ENCODE measurements at places on chromosomes 6 and 20. TPM values are rescaled to one million over a fixed set of nuclear protein-coding genes. Genes with fewer than 3 reads are reported as not detected.

GRCh38 chr6:7119272-7119801 is 11.6 kb downstream of the RREB1 start:
- DNase-seq, result no peak

GRCh38 chr6:37653933-37654565 is 43.6 kb downstream of the MDGA1 start:
- DNase-seq, result no peak

DNA sequence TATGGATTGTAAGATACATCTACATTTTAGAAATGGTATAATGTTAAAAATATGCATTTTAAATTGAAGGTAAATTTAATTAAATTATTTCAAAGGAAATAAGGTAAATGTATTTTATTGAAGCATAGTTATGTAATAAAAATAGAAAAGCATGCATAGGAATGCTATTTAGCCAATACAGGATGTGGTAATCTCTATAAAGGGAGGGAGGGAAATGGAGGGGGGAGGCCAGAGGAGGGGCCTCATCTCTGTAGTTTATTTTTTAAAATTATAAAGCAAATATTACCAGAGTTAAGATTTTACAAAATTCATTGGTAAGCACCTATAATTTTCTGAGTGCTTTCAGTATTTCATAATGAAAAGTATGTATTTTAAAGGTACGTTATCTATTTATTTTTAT is 27.2 kb downstream of the SLC16A10 start:
- no peak for DNase-seq

- DNase-seq, result no peak
Observed at GRCh38 chr6:34036357-34037069, 109.4 kb downstream of the GRM4 start.

Gene SMIM8
- total RNA-seq, result 3.5 TPM

- no peak for DNase-seq
Observed at GRCh38 chr6:105884011-105884410, 202.1 kb upstream of the PRDM1 start.

DNA sequence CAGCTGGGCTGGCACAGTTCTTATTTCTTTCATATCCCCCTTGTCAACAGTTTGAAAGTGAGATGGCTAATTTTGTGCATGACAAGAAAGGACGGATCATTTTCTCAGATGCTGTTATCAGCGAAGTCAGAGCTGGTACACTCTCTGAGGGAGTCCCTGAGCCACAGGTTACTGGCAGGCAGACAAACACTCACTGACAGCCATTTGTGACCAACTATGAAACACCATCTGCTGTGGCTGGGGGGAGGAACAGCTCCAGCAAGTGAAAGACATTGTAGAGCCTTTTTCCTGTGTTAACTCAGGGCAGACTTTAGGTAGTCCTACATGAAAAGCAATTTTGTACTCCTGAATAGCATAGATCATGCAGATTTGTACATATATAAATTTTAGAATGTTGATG is 22.2 kb downstream of the OLIG3 start:
- DNase-seq, result no peak

DNA sequence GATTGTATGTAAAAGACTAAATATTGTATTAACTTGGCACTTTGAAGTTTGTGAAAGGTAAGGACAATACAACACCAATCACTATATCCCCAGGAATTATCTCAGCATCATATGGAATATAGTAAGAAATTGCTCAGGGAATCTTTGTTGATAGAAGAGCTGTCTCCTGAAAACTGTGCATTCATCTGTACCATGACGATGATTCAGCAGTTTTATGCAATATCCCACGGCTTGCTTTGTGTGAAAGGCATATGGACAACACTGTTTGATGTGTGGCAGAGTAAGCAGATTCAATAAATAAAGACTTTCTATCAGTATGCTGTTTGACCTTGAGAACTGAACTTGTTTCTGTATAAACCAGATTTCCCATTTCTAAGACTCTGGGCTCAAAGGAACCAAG is 147.5 kb upstream of the PLN start:
- DNase-seq, result no peak

Gene SLC17A1
- total RNA-seq, result not detected

DNA sequence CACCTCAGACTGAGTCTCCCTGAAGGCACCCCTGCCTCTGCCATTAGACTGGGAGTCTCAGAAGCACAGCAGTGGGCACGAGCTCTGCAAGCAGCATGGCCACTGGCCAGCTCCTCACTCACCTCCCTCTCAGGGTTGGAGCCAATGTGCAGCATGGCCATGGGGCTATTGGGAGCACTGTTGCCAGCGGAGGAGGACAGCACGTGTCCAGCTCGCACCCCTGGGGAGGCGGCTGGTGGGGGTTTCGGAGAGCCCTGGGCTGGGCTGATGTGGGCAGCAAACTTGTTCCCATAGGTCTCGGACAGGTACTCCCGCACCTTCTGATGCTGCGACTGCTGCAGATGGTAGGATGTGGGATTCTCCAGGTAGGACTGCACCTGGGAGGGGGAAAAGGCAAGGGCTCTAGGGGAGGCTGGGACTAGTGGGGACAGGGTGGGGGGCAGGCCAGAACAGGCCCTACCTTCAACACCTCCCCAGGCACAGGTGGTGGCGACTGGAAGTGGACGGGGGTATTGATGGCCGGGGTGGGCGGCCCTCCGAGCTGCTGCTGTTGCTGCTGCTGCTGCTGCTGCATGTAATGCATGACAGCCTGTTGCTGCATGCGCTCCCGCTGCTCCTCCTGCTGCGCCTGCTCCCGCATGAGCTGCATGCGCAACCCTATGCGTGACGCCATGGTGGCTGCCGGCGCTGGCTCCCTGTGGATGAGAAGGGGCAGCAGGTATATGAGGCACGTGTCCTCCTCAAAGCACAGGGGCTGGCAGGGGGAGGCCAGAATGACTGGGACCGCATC is 44.7 kb downstream of the TFEB start:
- DNase-seq, result no peak

- no peak for DNase-seq
Observed at GRCh38 chr6:159969204-159969912, 476 bp downstream of the IGF2R start.

- no peak for DNase-seq
Observed at GRCh38 chr6:21531393-21531792, 62.2 kb upstream of the SOX4 start.

Gene HTR1E
- total RNA-seq, result not detected

Gene FKBP1C
- 0.19 TPM for total RNA-seq

- no peak for DNase-seq
Observed at GRCh38 chr6:110875548-110876169, 1.1 kb downstream of the AMD1 start.

Gene HSPA12B
- 0.64 TPM for total RNA-seq

- DNase-seq, result no peak
Observed at GRCh38 chr6:90336388-90336947, 39.8 kb upstream of the BACH2 start.

DNA sequence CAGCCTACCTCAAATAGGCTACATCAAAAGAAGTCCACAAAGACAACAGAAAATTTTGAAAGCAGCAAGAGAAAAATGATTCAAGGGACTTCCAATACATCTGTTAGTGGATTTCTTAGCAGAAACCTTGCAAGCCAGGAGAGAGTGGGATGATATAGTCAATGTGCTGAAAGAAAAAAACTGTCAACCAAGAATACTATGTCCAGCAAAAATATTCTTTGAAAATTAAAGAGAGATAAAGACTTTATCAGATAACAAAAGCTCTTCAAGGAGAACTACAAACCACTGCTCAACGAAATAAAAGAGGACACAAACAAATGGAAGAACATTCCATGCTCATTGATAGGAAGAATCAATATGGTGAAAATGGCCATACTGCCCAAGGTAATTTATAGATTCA is 34.0 kb downstream of the MCHR2 start:
- DNase-seq, result no peak

Gene UFL1
- total RNA-seq, result 24.9 TPM

- DNase-seq, result no peak
Observed at GRCh38 chr6:121055572-121056163, 278.6 kb downstream of the TBC1D32 start.

Gene TCP11
- total RNA-seq, result not detected

- no peak for DNase-seq
Observed at GRCh38 chr20:51118216-51118615, 95.3 kb upstream of the KCNG1 start.

GRCh38 chr20:2358006-2358405 is 22.7 kb upstream of the TGM6 start:
- DNase-seq, result no peak

Gene IPCEF1
- 8.1 TPM for total RNA-seq

DNA sequence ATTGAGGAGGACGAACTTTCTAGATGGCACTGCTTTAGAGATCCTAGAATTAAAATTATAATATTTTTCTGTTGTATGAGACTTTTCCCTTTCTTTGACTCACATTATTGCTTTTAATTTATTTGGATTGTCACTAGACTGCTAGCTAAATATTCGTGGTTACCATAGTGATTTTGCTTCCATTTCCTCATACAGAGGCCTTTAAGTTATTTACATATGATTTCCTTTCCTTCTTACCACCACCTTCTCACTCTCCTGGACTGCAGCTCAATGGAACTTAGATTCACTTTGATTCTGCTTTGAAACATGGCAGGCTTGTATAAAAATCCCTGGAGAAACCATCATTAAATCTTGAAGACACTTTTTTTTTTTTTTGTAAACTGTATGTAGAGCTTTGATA is 222.9 kb downstream of the LAMA2 start:
- DNase-seq, result no peak
